ENCODE measurements at places on chromosomes 2 and 18. TPM values are rescaled to one million over a fixed set of nuclear protein-coding genes. Genes with fewer than 3 reads are reported as not detected.

- DNase-seq = no peak
Observed at GRCh38 chr2:165863810-165864261, 69.8 kb upstream of the GALNT3 start.

DNA sequence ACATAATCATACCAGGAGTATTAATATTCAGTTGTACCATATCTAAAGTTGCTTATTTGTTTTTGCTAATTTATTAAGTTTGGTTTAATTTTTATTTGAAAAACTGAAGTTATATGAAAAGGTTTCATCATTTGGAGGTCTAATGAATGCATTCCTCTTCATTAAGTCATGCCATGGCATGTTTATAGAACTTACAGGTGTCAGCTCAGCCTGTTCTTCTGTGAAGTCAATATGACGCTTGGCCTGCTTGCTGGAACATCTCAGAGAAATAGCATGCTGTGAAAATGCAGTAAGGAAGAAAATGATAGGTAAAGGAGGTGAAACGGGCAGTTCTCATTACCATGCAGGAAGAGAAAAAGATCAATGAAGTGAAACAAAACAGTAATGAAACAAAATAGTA is 58.2 kb downstream of the RAPH1 start:
- DNase-seq = no peak

GRCh38 chr2:170573671-170574070 is 141.5 kb upstream of the SP5 start:
- no peak for DNase-seq

GRCh38 chr2:238998801-238999200 is 150.9 kb downstream of the TWIST2 start:
- DNase-seq = no peak

DNA sequence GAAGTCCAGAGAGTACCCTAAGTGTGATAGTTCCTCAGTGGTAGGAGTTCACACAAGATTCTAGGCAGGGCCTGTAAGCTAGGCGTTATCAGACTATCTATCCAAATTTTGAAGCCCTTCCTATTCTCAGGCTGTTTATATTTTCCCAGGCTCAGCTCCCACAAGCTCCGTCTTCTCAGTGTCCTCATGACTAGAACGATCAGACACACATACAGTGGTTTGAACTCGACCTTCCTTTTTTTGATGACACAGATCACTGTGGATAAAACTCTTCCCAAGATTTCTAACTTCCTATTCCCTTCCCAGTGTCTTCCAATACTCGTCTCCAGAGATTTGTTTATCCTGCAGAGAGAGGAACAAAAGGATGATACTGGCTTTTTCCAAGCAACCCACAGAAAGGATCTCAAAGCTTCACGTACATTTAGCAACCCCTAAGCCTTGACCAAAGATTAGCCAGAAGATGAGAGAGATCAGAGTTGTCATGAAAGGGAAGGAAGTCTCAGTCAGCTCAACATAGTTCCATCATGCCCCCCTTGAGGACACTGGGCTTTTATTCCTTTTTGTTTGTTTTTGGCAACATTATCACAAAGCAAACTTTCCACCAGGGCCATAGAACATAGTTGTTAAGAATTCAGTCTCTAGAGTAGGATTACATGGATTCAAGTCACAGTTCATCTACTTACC is 42.3 kb upstream of the DOK6 start:
- no peak for DNase-seq

DNA sequence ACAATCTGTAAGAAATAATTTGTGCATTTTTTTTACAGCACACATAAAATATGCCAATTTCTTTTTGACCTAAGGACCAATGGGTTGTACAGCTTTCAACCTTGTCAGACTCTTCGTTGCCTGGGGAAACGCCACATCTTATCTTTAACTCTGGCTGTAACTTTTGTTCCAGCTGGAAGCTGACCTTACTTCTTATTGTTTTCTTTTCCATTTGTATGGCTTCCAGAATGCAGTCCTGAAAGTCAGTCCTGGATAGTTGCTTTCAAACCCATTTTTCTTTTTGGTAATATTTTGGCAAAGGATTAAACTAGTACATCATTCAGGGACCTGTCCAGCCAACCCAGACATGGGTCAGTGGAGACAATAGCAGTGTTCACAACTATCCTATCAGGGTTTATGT is 686.5 kb upstream of the CDH2 start:
- DNase-seq = no peak

DNA sequence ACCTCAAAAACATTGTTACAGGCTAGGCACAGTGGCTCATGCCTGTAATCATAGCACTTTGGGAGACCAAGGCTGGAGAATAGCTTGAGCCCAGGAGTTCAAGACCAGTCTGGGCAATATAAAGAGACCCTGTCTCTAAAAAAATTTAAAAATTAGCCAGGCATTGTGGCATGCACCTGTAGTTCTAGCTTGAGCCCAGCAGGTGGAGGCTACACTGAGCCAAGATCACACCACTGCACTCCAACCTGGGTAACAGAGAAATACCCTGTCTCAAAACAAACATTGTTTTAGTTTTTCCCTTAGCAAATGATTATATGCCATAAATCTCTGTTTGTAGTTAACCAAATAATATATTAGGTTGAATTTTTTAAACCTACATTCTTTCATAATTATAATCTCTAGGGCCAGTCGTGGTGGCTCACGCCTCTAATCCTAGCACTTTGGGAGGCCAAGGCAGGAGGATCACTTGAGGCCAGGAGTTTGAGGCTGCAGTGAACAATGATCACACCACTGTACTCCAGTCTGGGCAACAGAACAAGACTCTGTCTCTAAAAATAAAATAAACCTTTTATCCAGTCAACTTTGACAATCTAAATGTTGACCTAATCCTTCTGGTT is 13.3 kb upstream of the CYP20A1 start:
- DNase-seq = no peak

DNA sequence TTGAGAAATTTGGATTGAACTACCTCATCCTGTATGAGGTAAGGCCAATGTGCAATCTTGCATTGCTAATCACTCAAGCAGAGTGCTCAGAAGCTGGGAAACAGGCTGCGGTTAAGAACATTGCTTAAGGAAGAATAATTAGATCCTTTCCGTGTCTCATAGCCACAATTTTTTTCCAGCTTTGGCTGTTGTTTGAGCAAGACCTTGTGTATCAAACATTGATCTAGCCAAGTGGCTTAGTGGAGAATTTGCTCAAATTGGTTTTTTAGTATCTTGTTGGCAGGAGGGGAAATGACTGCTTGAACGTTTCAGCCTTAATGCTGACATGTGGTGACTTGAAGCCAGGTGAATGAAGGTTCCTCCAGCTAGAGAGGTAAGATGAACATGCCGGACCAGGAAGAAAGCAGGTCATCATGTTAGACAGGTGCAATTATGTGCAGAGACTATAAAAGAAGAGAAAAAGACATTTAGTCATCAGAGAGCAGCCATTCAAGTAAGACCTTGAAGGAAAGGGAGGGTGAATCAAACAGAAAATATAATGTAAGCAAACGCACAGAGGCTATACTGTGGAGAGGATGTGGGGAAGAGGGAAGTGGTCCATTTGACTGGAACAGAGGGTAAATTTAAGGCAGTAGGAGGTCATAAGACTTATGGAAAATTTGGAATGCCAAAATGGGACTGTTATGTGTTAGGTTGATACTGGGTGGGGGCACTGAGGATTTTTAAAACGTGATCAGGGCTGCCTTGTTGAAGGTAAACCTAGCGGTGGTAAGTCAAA is 98.9 kb upstream of the CYP1B1 start:
- DNase-seq = no peak

- DNase-seq = no peak
Observed at GRCh38 chr2:190762566-190762965, 113.7 kb downstream of the NAB1 start.

GRCh38 chr2:31216734-31217133 is 581 bp downstream of the CAPN14 start:
- no peak for DNase-seq

GRCh38 chr2:193253014-193253530 is 1058.3 kb upstream of the TMEFF2 start:
- DNase-seq = no peak

DNA sequence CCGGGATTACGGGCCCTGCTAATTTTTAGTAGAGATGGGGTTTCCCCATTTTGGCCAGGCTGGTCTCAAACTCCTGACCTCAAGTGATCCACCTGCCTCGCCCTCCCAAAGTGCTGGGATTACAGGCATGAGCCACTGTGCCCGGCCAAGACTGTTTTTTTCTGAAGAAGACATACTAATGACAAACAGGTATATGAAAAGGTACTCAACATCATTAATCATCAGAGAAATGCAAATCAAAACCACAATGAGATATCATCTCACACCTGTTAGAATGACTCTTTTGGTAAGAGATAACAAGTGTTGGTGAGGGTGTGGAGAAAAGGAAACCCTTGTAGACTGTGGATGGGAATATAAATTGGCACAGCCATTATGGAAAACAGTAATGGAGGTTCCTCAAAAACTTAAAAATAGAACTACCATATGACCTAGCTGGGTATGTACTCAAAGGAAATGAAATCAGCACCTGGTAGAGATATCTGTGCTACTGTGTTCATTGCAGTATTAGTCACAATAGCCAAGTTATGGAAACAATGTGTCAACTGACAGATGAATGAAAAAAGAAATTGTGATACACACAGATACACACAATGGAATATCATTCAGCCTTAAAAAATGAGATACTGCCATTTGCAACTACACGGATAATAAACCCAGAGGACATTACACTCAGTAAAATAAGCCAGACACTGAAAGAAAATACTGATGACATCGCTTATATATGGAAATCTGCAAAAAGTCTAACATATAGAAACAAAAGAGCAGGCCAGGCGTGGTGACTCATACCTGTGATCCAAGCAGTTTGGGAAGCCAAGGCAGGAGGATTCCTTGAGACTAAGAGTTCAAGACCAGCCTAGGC is 20.8 kb downstream of the SOS1 start:
- no peak for DNase-seq

- DNase-seq = no peak
Observed at GRCh38 chr2:8986327-8986976, 17.0 kb downstream of the MBOAT2 start.

DNA sequence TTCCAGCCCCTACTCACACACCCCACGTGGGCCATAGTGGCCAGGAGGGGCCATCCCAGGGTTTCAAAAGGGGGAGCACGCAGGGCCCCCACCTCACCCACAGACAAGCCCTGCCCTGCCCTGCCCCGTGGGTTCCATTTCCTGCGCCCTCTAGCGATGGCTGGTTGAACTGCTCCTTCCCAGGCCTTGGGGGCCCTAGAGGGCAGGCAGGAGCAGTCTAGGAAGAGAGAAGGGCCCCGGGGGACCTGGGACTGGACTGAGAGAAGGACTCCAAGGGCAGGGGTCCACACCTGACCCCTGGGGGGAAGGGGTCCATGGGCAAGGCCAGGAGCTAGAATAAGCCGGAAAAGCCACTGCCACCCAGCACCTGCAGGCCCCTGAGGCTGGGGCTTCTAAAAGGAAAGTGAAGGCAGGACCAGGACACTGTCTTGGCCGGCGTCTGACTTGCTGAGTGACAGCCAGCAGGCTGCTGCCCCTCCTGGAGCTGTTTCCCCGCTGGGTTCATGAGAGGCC is 10.1 kb downstream of the CYP26B1 start:
- DNase-seq = peak; percentile 90

DNA sequence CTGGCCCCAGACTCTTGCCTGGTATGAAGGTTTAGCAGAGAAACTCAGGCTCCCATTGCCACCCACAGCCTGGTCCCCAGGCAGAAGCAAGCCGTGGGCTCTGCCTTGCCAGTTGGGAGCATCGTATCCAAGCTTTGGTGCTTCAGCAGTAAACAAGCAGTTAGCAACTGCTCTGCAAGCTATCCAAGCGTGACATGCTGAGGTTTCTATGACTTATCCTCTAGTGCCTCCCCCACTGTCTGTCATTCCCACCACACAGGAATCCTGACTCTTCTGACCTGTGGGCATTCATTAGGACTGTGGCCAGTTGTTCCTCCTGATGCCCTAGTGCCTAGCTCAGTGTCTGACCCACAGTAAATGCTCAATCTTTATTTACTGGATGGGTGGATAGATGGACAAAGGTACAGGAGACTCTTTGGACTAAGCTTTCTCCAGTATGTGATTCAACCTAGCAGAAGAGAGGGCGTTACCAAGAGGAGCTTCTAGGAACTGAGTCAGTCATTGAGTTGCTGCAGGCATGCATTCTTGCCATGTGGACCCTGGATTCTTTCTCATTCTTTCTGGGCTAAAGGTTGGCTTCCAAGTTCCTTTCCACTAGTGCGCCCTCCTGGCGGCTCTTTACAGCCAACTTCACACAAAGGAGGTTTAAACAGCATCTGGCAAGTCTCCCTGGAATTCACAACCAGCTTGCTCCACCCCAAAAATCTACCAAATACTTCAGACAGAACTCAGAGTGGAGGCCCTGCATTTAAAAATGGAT is 40.6 kb upstream of the MRPL19 start:
- no peak for DNase-seq

- no peak for DNase-seq
Observed at GRCh38 chr2:96842600-96842999, 1.2 kb downstream of the ANKRD23 start.

- DNase-seq = no peak
Observed at GRCh38 chr2:220076734-220077133, 449.3 kb downstream of the SLC4A3 start.

DNA sequence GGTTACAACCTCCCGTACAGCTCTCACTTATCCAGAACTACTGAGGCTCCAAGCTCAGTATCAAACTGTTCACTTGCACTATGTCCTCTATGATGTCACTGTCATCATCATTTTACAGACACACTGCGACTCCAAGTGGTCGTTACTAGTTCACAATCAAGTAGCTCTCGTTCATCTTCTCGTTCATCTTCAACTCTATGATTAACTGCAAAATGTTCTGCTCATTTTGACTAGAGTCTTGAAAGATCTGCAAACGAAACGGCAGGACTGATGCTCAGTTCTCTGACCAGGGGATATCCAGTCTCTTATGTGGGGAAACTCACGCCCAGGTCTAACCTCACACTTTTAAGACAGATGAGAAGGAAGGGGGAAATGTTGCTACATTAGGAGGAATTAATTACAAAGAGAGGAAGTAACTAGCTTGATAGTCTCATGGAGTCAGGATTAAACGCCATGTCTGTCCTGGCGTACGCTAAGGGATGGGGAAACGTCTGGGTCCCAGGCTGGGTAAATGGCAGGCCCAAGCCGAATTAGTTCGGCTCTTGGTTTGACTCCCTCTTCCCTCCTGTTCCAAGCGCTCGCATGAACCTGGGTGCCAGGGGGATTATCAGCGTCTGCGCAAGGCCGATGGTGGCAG is 794 bp upstream of the CHCHD5 start:
- DNase-seq = no peak

Gene CNTNAP5
- total RNA-seq = not detected

Gene ARHGEF4
- total RNA-seq = 9.4 TPM

Gene SERPINB3
- not detected for total RNA-seq

Gene LRRTM1
- total RNA-seq = not detected

Gene GREB1L
- total RNA-seq = 8.6 TPM

Gene TMEM198
- total RNA-seq = 2.6 TPM

Gene GCG
- total RNA-seq = not detected

Gene MYCN
- 0.29 TPM for total RNA-seq

Gene GRB14
- 21.7 TPM for total RNA-seq

Gene NEUROD1
- not detected for total RNA-seq

Gene GPR35
- total RNA-seq = 1.9 TPM

All from mesenteric fat pad (tissue), 1 donor.